Thyroid gland (tissue), 4 donors: ENCODE measurements at places on chromosomes 11 and 22. TPM values are rescaled to one million over a fixed set of nuclear protein-coding genes. Genes with fewer than 3 reads are reported as not detected.

The PC gene
- 5.4 TPM for total RNA-seq

The OR2D2 gene
- 1.2 TPM for total RNA-seq

- DNase-seq: no peak
Observed at GRCh38 chr22:35558031-35558430, 17.4 kb downstream of the RASD2 start.

DNA sequence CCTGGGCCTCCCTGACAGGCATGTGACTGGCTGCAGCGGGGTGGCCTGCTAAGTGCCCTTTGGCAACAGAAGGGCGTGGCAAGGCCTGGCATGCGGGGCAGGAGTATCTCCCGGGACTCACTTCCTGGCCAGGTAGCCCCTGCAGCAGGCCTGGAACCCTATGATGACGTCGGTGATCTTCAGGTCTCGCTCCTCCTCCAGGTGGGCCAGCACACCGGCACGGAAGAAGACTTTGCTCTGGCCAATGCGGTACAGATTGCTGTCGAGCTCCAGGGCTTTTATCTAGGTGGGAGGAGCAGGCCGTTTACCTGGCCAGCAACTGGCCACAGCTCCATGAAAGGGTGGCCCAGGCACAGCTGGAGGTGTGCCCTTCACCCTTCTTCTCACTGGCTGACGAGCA is 50.9 kb downstream of the APOL1 start:
- no peak for DNase-seq

DNA sequence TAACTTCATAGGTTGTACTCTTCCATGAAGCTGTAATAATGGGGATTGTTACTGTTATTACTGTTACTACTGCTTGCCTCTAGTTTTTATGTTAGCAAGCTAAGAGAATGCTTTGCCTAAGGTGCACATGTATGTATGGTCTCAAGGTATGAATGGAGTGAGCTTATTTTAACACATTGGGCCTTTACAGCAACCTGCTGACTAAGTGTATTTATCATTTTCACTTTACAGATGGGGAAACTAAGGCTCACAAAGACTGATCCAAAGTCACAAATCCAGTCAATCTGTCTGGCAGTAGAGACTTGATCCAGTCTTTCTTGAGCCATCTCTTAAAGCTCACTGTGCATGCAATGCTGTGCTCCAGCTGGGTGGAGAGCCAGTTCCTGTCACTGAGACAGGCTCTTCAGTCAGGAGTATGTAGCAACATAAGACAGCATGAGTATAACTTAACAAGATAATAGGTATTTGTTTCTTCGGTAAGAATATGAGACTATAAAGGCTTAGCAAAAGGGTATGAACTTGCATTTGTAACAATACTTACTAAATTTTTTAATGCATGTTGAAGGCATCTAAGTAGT is 66.5 kb downstream of the PPP2R1B start:
- no peak for DNase-seq

DNA sequence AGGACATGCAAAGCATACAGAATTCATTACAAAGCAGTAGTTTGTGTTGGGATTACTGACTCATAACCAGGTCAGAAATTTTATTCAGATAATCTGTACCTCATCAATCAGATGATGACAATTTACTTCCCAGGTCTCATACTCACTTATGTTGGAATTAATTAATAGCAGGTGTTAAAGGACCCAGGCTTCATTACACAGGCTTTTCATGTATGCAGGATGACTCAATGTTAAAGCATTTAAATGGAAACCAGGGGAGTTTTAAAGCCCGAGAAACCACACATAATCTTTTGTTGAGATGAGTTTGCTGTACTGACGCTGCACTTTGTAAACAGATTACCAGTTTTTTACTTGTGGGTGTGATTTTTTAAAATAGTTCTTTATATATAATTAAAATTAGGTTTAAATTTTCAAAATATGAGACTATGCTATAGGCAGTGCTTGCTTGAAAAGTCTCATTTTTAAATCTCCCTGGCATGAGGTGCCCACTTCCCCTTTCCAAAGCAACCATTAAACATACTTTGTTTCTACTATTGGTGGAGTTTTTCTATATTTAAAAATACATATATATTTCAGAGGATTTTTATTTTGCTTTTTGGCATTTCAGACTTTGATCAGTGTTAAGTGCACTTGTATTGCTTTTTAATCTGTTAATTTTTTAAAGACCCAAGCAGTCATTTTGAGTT is 41.0 kb downstream of the CEP57 start:
- DNase-seq: no peak

The NXPE2 gene
- not detected for total RNA-seq

DNA sequence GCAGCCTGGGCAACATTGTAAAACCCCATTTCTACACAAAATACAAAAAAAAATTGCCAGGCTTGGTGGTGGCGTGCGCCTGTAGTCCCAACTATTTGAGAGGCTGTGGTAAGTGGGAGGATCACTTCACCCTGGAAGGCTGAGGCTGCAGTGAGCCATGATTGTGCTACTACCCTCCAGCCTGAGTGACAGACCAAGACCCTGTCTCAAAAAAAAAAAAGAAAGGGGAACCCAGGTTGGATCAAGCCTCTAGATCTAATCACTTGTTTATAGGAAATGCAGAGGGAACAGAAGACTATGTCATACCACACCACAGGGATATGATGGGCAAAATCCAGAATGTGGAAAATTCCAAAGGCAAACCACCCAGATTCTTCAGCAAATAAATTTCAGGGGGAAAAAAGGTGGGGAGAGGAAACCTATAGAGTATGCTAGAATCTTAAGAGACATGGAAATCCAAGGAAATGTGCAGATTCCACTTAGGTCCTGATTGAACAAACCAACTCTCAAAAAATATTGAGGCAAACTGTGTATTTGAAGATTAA is 16.5 kb upstream of the MALAT1 start:
- no peak for DNase-seq

The FLRT1 gene
- 0.54 TPM for total RNA-seq

GRCh38 chr11:119445850-119446249 is 22.9 kb upstream of the THY1 start:
- no peak for DNase-seq

GRCh38 chr11:86637988-86638387 is 34.4 kb downstream of the ME3 start:
- DNase-seq: no peak

GRCh38 chr11:1461826-1462697 is 24.5 kb downstream of the MOB2 start:
- DNase-seq: no peak

DNA sequence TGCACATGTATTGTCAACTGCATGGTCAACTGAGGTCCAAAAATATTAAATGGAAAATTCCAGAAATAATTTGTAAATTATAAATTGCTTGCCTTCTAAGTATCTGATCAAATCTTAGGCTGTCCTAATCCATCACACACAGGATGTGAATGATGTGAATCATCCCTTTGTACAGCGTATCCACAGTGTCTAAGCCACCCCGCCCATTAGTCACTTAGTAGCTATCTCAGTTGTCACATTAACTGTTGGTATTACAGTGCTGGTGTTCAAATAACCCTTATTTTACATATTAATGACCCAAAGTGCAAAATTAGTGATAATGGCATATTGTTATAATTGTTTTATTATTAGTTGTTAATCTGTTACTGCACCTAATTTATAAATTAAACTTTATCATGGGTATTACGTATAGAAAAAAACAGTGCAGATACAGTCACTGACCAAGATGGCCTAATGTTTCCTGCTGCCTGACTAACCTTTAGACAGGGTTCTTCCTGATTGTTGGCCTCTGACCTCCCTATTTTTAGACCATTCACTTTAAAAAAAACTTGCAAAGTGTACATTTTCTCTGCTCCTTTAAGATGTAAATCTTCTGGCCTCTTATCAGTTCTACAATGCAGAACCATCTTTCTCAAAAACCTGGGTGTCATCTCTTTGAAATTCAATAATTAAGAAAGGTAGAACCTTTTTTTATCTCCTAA is 2.9 kb upstream of the SVIP start:
- no peak for DNase-seq

- no peak for DNase-seq
Observed at GRCh38 chr22:41273128-41273527, 12.9 kb downstream of the RANGAP1 start.

DNA sequence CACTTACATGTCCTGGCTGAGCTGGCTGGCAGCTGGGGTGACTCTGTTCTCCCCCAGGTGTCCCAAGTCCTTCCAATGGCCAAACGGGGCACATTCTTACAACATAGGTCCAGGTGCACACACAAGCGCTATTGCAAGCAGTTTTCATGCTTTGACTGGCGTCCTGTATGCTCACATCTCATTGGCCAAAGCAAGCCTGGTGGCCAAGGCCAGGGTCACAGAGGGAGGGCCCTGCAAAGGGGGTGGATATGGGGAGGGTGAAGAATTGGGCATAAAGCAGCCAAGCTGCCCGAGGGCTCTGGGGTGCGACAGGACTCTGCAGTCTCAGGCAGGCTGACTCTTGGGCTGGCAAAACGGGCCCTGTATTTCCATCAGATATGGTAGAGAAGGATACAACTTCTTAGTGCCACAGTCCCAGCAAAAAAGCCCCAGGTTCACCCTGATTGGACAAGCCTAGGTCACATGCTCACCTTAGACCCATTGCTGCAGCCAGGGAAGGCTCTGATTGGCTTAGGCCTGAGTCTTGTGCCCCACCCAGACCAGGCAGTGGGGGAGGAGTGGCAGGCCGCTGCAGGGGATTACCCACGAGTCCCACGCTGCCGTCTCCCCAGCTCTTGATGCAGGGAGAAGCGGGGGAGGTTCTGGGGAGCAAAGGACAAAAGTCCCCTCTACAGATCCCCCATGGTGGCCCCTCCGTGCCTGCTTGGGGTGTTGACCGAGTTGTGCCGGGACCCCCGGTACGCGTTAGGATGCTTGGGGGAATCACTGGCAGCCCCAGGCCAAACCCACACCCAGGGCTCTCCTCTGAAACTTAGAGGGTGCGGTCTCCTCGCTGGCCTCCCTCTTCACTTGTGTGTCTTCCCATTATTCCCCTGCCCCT is 110.8 kb downstream of the ARHGAP8 start:
- DNase-seq: no peak

The MS4A8 gene
- not detected for total RNA-seq

DNA sequence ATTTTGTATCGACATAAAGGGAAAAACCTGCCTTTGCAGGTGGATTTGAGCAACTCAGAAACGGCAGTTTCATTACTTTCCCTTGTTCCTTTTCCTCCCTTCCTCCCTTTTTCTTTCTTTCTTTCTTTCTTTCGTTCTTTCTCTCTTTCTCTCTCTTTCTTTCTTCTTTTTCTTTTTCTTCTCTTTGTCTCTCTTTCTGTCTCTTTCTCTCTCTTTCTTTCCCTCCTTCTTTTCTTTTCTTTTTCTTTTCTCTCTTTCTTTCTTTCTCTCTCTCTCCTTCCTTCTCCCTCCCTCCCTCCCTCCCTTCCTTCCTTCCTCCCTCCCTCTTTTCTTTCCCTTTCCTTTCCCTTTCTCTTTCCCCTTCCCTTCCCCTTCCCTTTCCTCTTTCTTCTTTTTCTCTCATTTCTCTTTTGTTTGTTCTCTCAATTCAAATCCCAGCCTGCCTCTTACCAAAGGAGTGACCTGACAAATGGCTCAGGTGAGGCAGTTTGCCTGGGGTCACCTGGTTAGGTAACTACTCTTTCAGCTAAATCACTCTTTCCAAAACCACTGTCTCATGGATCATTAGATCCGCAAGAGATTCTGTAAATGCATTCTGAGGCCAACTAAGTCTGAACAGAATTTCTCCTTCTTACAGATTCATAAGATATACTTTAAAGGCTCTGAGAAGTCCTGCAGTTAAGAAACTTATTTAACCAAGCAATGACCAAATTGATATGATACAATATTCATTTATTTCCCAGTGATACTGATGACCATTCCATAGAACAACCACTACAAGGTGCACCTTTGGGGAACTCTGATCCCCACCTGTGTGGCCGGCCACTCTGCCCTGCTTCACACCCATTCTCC is 75.3 kb downstream of the MYO18B start:
- no peak for DNase-seq

The BEST1 gene
- total RNA-seq: 1.0 TPM

The ANGPTL5 gene
- 1.2 TPM for total RNA-seq

GRCh38 chr22:20224917-20225692 is 43.0 kb downstream of the RTN4R start:
- DNase-seq: no peak

- DNase-seq: peak; percentile 54
Observed at GRCh38 chr11:94938095-94939055, 35.0 kb downstream of the CWC15 start.

DNA sequence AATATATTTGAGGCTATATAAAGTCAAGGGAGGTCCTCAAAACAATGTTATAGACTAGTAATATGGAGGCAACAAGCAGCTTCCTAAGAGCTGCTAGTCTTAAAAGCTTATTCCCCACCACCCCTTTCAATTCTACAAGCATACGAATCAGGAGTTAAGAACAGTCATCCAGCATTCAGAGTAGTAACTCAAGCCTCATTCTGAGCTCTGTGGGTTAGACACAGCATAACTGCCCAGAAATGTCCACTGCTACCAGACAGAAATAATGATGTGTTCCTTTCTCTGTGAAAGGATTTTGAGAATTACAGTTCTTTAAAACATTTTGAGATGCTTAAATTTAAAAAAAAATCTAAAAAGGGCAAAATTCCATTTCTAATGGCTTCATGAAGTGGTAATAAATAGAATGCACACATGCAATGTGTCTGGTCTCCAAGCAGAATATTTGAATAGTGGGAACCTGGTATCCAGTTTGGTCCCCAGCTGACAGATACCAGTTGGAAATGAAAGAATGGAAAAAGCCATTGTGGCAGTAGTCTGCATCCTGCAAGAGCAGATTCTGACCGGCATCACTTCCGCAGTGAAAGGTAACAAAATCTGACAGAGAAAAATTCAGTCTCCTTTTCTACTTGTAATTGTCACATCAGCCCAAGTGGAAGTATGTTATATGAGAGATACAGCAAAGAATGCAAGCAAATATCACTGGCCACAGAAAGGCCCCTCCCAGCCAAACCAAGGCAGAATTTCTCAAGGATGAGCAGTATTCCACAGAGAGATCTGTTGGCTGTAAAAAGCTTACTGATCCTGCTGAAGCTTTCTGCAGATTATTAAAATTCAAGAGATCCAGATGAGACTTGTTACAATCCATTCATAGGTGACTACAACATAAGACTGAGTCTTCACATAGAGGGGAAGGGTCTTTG is 310.8 kb upstream of the PITPNB start:
- DNase-seq: no peak

DNA sequence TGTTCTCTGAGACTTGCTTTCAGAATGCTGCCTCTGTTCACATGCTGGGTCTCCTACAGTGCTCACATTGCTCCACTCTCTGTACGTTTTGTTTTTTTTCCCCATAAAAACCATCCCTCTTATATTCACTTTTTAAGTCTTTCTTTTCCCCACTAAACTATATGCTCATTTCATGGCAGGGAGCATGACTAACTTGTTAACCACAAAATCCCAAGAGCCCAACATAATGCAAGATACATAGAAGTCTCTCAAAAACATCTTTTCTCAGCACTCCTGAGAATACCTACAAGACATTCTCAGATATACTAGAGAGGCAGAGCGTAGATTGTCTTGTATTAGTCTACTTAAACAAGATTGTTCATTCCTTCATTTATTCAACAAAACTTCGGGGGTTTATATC is 73.3 kb downstream of the FAM76B start:
- DNase-seq: no peak

GRCh38 chr11:76512851-76513653 is 68.2 kb downstream of the EMSY start:
- DNase-seq: no peak
